ENCODE measurements at places on chromosomes 2 and 18.

DNA sequence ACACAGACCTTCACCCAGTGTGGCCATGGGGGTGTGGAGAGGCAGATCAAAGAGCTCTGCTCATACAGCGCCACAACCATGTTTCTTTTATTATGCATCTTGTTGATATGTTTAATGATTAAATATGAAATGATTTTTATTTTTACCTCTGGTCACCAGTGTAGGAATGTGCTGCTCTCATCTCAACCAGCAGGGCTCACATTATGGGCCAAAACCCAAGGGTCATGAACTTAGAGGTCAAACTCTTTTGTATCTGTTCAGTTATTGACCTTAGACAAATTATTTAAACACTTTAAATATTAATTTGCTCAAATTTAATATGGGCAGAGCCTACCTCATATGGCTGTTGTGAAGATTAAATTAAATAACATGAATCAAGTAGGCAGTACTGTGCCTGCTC, 386.2 kb downstream of the ALK start:
- DNase-seq: no peak

DNA sequence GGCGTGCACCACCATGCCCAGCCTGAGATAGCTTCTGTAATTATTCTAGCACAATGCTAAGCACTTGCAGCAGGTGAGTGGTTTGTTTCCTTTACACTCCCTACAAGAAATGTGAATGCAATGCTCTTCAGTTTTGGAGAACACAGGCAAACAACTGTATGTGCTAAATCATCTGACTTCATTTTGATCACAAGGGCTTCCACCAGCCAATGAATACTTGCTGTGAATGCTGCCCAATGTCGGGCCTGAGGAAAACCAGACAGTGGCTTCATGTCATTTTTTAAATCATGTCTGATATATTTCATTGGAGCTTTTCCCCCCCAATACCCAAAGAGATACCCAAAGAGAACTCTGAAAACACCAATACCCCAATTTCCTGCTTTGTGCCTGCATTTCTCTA, 155.6 kb upstream of the XPO1 start:
- DNase-seq: no peak

DNA sequence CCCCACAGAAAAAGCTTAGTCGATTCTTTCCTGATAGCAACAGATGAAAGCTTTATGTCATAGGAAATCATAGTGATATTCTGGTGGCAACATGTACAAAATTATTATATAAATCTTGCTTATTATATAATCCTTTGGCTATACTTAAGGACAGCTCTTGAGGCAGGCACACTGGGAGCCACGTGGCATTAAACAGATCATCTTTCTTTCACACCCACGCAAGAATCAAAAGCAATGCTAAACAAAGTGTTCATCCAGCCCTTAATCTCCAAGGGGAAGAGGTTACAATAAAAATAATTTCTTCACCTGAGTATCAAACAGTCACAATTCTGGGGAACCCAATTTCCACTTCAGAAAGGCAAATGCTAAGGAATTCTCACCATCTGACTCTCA, 57.8 kb downstream of the CYB5A start:
- DNase-seq: no peak

DNA sequence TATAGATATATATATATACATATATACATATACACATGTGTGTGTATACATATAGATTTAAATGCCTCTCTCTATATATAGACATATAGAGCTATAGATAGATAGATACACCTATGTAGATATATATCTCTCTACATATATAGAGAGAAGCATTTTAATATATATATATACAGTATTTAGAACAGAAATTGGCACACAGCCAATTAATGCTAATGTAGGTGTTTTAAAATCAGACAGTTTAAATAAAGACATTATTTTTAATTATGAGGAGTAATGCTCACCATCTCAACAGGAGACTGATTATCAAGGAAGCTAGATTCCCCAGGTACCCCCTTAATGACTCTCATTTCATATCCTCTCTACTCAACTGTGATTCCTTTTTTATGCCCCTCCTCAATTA, 170.7 kb upstream of the CRIM1 start:
- DNase-seq: no peak

DNA sequence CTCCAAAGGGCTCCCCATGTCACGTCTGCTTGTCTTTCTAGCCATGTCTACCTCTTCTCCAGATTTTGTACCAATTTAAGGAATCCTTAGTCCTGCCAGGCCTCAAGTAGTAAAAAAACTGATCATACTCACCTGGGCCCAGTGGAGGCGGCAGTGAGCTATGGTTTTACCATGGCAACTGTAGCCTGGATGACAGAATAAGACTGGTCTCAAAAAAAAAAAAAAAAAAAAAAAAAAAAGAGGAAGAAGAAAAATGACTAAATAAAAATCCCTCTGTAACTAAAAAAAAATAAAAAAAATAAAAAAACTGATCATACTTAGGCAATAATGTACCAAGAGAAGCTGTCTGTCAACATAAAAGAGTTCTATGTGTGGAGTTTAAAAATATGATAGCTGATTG, 221.6 kb downstream of the NR4A2 start:
- no peak for DNase-seq
